ENCODE measurements at places on chromosomes 1 and 21. TPM values are rescaled to one million over a fixed set of nuclear protein-coding genes. Genes with fewer than 3 reads are reported as not detected.

GRCh38 chr1:237084341-237085077, 42.5 kb downstream of the RYR2 start:
- no peak for DNase-seq
- no peaks in the 10 kb centered on the region for H3K36me3 ChIP-seq
- H3K27me3 ChIP-seq: no peaks in the 10 kb centered on the region
- no peaks in the 10 kb centered on the region for H3K4me1 ChIP-seq

DNA sequence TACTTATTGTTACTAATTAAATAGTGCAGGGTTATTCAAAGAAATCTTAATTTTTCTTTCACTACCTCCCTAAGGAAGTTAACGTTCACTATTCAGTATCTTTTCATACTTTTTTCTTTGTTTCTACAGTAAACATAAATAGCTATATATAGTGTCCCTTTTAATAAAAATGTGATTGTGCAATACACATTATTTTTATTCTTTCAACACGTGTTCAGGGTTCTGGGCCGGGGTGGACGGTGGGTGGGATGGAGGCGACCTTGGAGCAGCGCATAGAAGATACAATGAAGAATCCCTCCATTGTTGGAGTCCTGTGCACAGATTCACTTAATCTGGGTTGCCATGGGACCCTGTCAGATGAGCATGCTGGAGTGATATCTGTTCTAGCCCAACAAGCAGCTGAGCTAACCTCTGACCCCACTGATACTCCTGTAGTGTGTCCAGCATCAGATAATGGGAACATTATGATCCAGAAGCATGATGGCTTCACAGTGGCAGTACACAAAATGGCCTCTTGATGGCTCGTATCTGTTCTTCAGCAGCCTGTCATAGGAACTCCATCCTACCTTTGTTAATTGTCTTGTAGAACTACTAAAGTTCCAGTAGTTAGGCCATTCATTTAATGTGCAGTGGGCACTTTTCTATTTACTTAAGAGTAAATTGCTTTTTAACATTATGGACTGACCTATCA, 155.9 kb upstream of the L1TD1 start:
- no peak overlapping the region for H3K4me3 ChIP-seq
- H3K27me3 ChIP-seq: no peaks in the 10 kb centered on the region
- no peaks in the 10 kb centered on the region for H3K4me1 ChIP-seq
- no peak for DNase-seq

GRCh38 chr1:40078512-40079333, 18.3 kb downstream of the PPT1 start:
- H3K36me3 ChIP-seq: peaks cover 6% of the 10 kb centered on the region
- H3K27me3 ChIP-seq: no peaks in the 10 kb centered on the region
- H3K4me1 ChIP-seq: no peaks in the 10 kb centered on the region
- H3K27ac ChIP-seq: no peak overlapping the region

DNA sequence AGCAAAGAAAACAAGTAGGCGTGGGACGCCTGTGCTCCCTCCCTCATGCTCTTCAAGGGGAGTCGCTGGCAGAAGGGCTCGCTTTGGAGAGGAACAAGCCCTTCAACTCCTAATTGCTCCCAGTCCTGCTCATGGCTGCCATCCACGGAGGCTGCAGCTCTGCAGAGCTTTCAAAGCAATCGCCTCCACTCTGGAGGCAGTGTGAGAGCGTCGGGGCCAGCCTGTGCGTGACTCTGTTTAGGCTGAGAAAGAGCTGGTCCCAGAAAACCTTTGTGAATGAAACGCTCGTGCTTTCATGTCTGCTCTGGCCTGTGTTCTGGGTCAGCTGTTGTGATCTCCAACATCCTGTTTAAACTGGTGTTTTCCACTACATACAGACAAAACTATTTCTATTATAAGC, 23.9 kb upstream of the RUNX1 start:
- no peak for DNase-seq
- H3K4me1 ChIP-seq: no peaks in the 10 kb centered on the region
- H3K36me3 ChIP-seq: no peaks in the 10 kb centered on the region
- H3K27ac ChIP-seq: no peak overlapping the region
- H3K4me3 ChIP-seq: no peak overlapping the region

DNA sequence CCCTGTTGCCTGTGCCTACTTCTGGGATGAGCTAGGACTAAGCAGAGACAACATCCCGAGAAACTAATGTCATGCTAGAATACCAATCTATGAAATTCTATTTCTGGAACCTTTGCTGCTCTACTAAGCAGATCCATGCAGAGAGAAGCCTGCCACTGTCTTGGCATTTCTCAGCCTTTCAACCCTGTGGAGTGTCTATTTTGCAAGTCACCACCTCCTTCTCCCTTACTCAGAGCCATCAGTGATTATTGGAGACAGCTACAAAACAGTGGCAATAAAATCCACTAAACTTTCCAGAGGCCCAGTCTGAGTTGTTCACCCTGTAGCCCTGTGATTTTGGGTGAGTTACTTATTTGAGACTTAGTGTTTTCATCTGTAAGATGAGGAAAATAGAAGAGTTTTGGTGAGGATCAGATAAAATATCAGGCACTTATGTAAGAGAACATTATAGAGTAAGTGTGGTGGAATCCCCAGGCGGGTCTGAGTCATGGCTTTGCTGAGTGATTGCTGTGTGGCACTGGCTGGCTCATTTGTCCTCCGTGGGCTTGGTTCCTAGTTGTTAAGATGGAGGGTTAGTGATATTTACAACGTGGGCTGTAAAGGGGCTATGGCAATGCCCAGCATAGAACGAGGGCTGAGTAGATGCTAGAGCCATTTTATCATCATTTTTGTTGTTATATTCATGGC, 61.1 kb downstream of the FMN2 start:
- H3K27ac ChIP-seq: no peak overlapping the region
- no peak for DNase-seq
- no peaks in the 10 kb centered on the region for H3K36me3 ChIP-seq
- H3K4me3 ChIP-seq: no peak overlapping the region
- no peaks in the 10 kb centered on the region for H3K27me3 ChIP-seq

DNA sequence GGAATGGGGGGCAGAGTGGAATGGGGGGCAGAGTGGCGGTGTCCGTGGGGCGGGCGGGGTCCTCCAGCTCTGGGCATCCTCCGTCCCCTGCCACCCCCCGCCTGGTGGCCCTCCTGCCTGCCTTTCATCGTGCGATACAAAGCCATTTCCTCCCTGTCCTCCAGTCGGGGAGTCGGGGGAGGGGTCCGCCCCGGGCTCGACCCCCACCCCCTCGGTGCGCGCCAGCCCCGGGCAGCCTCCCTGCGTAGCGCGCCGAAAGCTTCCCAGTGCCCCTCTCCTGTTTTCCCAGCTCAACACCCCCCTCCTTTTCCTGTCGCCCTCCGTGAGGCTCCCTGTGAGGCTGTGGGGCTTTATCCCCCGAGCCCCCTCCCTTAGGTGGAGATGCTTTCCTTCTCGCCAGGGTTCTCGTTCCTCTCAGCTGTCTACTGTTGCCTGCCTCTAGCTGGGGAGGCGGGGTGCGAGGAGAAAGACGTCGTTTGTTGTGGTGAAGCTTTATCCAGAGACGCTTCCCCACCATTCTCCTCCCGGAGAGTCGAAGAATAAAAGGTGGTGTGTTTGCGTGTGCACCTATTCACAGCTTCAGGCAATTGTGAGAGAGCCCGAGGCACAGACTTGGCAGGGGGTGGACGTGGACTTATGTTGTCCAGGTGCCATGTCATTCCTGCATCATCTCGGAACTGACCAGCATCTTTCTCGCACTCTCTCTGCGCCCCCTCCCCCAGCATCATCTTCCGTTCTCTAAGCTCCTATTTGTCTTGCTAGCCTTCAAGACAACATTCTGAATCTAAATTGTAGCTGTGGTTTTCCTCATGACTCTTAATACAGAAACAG, 848 bp downstream of the DNM3 start:
- peak overlapping the region; percentile 85 for H3K4me3 ChIP-seq
- H3K27ac ChIP-seq: no peak overlapping the region
- DNase-seq: no peak
- H3K4me1 ChIP-seq: peaks cover 17% of the 10 kb centered on the region

GRCh38 chr1:51313268-51313852, 17.0 kb downstream of the TTC39A start:
- no peaks in the 10 kb centered on the region for H3K27me3 ChIP-seq
- H3K4me3 ChIP-seq: no peak overlapping the region
- no peaks in the 10 kb centered on the region for H3K36me3 ChIP-seq
- H3K4me1 ChIP-seq: no peaks in the 10 kb centered on the region
- no peak overlapping the region for H3K27ac ChIP-seq

DNA sequence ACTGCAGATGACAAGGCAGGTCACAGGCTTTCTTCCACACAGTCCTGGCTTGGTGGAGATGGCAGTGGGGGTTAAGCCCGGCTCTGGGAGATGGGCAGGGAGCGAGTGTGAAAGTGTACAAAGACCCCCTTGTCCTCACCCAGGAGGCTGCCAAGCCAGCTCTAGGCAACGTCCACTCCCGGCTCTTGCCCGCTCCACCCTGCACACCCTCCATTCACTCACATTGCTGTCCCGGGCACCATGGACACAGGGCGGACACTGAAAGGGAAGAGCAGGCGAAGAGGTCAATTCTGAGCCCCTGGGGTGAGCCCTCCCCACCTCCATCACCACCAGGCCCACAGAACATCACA, 8.9 kb downstream of the COL16A1 start:
- DNase-seq: no peak
- H3K4me1 ChIP-seq: no peaks in the 10 kb centered on the region
- H3K36me3 ChIP-seq: no peaks in the 10 kb centered on the region
- no peaks in the 10 kb centered on the region for H3K27me3 ChIP-seq
- H3K4me3 ChIP-seq: no peak overlapping the region

GRCh38 chr1:151961833-151962232, 31.8 kb downstream of the S100A10 start:
- H3K36me3 ChIP-seq: no peaks in the 10 kb centered on the region
- DNase-seq: no peak
- no peak overlapping the region for H3K4me3 ChIP-seq
- H3K27me3 ChIP-seq: peaks cover 4% of the 10 kb centered on the region
- H3K4me1 ChIP-seq: no peaks in the 10 kb centered on the region
- no peak overlapping the region for H3K27ac ChIP-seq

DNA sequence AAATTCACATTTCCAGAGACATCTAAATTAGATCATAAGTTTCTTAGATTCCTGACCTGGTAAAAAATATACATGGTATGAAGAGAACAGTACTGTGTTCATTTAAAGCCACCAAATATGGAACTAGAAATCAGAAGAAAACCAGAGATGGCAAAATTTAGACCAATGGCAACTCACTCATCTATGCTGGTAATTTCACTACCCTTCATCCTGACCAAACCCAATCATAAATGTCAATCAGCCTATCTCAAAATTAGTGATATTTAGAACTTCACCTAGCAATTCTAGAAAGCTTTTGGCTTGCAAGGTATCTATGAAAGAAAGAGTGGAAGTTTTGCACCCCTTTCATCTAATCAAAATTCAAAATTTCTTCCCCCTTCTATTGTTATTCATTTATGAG, 107.7 kb downstream of the NIBAN1 start:
- no peaks in the 10 kb centered on the region for H3K36me3 ChIP-seq
- DNase-seq: no peak
- no peak overlapping the region for H3K4me3 ChIP-seq
- peak overlapping the region; percentile 86 for H3K27ac ChIP-seq
- no peaks in the 10 kb centered on the region for H3K4me1 ChIP-seq

DNA sequence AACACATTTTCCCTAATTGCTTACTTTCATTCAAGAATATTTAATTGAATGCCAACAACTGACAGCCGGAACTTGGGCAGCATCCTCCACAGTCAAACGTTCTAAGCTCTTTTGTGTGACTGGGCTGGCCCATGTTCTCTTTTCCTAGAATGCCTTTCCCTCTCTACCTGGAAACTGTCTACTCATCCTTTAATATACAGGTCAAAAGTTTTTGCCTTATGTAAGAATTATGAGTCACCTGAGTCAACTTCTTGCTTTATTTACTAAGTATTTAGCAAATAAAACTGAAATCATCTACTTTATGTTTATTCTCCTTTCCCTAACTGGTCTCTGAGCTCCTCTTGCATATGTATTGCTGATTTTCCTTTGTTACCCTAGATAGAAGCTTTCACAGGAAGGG, 172.2 kb downstream of the CHRM3 start:
- no peak overlapping the region for H3K27ac ChIP-seq
- H3K36me3 ChIP-seq: no peaks in the 10 kb centered on the region
- H3K4me3 ChIP-seq: no peak overlapping the region
- no peaks in the 10 kb centered on the region for H3K4me1 ChIP-seq
- DNase-seq: no peak
- no peaks in the 10 kb centered on the region for H3K27me3 ChIP-seq

GRCh38 chr1:213231795-213232231, 180.8 kb downstream of the RPS6KC1 start:
- no peaks in the 10 kb centered on the region for H3K27me3 ChIP-seq
- H3K4me3 ChIP-seq: no peak overlapping the region
- H3K27ac ChIP-seq: no peak overlapping the region

The TCP10L gene
- total RNA-seq: 0.73 TPM

The GPATCH2 gene
- total RNA-seq: 10.7 TPM

The IFNLR1 gene
- total RNA-seq: 6.2 TPM

The HLX gene
- 0.18 TPM for total RNA-seq

Data from T-cell (primary cell).